Keratinocyte (primary cell): ENCODE measurements at places on chromosomes 3 and 15. TPM values are rescaled to one million over a fixed set of nuclear protein-coding genes. Genes with fewer than 3 reads are reported as not detected.

A4GNT gene
- polyA plus RNA-seq: not detected in 3 replicates

EDEM1 gene
- 52.4 to 66.8 TPM (median 65.2 TPM) in 3 replicates for polyA plus RNA-seq

CACNA1D gene
- 0.06 to 0.20 TPM in 2 of 3 replicates, not detected in the other for polyA plus RNA-seq

GOLGA6L7 gene
- polyA plus RNA-seq: not detected in 3 replicates

GRAMD1C gene
- polyA plus RNA-seq: 0.95 to 2.7 TPM (median 2.0 TPM) in 3 replicates

DNA sequence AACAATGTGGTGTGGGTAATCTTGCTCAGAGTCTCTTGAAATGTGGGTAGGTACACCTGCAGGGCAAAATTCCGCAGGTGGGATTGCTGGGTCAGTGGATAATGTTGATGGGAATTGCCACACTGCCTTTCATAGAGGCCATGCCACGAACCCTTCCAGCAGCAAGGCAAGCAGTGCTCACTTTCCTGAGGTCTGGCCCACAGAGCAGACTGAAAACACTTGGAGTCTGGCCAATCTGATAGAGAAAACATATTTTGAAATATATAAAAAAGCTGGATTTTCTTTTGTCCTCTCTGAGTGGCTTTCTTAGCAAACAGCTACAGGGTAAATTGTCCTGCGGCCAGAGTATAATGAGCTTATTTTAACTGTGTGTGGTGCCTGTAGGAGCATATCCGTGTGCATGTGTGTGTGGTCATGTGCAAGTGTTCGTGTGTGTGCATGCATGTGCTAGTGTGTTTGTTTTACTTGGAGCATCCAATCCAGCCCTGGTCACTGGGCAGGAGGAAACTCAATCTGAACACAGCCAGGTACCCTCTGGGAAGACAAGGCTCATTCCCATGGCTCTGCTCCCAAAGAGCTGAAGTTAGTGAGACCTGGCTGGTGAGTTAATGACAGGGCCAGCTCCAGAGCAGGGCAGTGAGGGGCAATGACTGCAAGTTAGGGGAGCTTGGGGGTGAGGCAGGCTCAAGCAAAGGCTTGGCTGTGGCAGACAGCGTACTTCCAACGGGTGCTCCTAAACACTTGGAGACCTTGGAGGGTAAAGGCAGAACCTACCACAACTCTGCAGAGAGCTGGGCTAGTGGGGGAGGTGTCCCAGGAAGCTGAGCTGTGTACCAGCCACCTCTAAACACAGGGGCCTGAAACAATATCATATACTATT, 91.3 kb downstream of the PLXNA1 start:
- peaks cover 30% of the 10 kb centered on the region for H3K4me1 ChIP-seq
- no peaks in the 10 kb centered on the region for H3K27me3 ChIP-seq
- H3K36me3 ChIP-seq: no peaks in the 10 kb centered on the region
- no peak for DNase-seq
- no peak overlapping the region for H3K4me3 ChIP-seq

DNA sequence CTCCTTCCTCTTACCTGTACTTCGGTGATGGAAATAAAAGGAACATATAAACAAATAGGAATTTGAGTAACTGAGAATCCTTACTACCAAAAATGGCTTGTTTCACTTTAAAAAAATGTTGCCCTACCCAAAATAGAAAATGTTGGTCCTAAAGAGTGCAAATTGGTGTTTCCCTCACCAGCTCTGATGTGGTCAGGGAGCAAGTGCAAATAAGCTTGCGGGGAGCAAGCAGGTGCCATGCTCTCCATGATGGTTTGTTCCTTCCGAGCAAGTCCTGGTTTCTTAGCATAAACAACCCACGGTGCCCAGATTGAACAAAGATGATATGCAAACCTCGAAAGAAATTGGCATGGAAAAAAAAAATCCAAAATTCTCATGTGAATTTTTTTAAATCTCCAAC, 68.8 kb downstream of the PGPEP1L start:
- H3K27ac ChIP-seq: no peak overlapping the region
- no peaks in the 10 kb centered on the region for H3K4me1 ChIP-seq
- DNase-seq: no peak
- H3K4me3 ChIP-seq: no peak overlapping the region
- H3K27me3 ChIP-seq: no peaks in the 10 kb centered on the region

DNA sequence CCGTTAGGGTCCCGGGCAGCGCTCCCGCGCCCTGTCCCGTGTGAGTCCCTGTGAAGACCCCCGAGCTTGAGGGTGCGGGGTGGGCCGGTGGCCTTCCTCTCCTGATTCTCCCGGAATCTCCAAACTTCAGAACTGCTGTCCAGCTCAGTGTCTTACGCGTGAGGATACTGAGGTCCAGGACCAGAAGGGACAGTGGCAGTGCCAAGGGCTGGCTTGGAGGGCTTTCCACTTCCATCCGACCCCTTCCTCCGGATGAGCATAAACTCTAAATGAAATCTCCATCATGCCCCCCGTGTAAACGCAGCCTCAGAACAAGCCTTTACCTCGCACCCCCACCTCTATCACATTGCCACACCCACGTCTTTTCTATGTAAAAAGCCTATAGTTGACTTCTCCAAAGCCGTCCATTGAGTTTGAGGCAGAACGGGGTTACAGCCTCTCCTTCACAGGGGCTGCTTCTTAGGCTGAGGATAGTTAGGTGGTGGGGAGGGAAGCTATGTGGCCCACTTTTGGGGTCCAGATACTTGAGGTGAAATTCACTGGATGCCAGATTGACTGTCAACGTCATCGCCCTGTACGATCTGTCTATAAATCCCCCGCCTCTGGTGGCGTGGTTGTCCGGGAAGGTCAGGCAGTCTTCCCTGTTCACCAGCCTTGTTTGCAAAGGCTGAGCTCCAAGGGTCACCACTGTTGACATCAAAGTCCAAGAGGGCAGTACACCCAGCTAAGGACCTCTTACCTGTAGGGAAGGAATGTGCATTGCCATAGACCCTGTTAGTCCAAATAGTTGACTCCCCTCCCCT, 1.1 kb downstream of the EDEM1 start:
- peaks cover 7% of the 10 kb centered on the region for H3K36me3 ChIP-seq
- peak overlapping the region; percentile 76 for H3K4me3 ChIP-seq
- H3K4me1 ChIP-seq: peaks cover 35% of the 10 kb centered on the region
- no peak for DNase-seq

- no peaks in the 10 kb centered on the region for H3K36me3 ChIP-seq
- no peaks in the 10 kb centered on the region for H3K27me3 ChIP-seq
- no peak overlapping the region for H3K4me3 ChIP-seq
- DNase-seq: no peak
Observed at GRCh38 chr3:142268426-142268825, 43.0 kb upstream of the GK5 start.
